ENCODE measurements at places on chromosomes 7 and 10. TPM values are rescaled to one million over a fixed set of nuclear protein-coding genes. Genes with fewer than 3 reads are reported as not detected.

KCND2 gene
- 2.0 TPM for total RNA-seq

ETV1 gene
- total RNA-seq = 17.2 TPM

EN2 gene
- total RNA-seq = not detected

PROSER2 gene
- 0.44 TPM for total RNA-seq

SFTPA1 gene
- under 0.01 TPM for total RNA-seq

SPACDR gene
- 0.37 TPM for total RNA-seq
